HuH-7.5 (cell line): ENCODE measurements at places on chromosomes 2 and 18.

DNA sequence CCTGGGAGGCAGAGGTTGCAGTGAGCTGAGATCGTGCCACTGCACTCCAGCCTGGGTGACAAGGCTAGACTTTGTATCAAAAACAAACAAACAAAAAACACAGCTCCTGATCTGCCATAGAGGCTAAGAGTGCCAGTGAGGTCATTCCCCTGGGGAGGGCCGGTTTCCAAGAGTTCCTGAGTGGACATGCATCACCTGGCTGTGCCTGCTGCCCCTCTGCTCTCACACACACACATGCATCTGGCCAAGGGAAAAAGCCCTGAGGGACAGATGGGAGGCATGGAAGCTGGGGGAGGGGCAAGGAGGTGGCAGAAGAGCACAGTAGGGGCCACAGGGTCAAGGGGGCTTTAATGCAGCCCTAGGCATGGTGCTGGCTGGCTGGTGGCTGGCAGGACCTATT lies 60.4 kb downstream of the ZBTB7C start:
- DNase-seq: no peak

GRCh38 chr2:134206573-134206972 lies 47.3 kb upstream of the MGAT5 start:
- no peak for DNase-seq

DNA sequence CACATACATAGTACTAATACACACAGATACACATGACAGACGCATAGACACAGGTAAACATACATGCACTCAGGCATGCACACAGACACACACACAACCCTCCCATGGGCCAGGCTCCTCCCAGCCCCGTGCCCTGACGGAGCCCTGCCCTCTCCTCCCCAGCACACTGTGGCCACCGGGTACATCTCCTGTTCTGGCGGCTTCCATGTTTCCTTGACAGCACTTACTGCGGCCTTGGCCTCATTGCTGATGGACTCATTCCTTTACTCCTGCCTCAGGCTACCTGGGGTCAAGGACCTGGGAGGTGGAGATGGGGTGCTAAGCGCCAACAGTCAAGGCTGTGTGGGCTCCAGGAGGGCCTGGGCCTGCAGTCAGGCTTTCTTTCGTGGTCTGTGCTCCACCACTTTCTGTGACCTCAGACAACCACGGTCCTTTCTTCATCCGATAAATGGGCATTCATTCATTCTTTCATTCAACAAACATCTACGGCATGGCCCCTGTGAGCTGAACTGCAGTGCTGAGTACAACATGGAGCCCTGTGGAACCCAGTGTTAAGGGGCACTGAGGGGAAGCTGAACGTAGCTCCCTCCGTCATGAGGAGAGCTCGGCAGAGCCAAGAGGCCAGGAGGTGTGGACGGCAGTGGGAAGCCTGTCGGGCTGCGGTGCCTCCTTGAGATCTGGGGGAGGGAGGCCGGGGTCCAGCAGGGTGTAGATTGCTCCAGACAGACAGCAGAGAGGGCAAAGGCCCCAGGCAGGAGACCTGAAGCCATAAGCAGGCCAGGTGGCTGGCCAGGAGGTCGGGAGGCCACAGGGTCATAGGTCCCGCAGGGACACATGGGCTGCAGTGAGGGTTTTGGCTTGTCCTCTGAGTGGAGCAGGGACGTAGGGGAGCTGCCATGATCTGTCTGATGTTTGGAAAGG lies 190.4 kb upstream of the HDAC4 start:
- no peak for DNase-seq

DNA sequence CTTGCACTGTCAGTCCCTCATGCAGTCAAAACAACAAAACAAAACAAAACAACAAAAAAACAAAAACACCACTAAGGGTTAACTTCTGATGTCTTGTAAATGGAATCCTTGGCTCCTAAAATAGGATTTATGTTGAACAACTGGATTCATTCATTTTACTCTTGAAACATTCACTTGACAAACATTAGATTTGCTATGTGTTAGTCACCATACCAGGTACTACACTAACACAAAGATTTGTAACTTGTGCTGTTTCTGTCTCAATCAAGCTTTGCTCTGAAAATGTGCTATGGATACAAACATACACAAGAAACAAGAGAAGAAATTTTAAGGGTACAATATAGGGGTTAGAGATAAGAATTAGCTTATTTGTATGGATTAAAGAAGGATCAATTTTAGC lies 812.8 kb downstream of the LRP1B start:
- no peak for DNase-seq

- no peak for DNase-seq
Observed at GRCh38 chr2:70456585-70457495, 96.8 kb downstream of the TGFA start.

- no peak for DNase-seq
Observed at GRCh38 chr2:101980368-101980767, 11.4 kb upstream of the IL1R2 start.

GRCh38 chr2:202429164-202429980 lies 53.2 kb downstream of the BMPR2 start:
- no peak for DNase-seq

DNA sequence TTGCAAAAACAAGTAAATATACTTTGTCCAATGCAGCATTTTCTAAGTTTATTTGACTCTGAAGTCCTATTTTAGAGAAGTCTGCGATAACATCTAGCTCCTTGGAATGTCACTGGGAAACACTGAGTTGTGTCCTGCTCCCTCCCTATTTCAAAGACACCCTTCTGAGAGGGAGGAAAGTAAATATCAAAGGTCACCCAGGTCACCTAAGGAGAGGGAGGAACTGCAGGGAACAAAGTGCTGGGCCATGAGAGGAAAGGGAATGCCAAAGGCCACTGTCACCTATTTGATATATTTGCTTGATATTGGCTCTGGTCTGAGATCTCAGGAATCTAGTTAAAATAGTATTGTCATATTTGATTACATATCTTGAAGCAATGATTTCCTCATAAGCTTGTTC lies 201.3 kb downstream of the GCA start:
- no peak for DNase-seq

DNA sequence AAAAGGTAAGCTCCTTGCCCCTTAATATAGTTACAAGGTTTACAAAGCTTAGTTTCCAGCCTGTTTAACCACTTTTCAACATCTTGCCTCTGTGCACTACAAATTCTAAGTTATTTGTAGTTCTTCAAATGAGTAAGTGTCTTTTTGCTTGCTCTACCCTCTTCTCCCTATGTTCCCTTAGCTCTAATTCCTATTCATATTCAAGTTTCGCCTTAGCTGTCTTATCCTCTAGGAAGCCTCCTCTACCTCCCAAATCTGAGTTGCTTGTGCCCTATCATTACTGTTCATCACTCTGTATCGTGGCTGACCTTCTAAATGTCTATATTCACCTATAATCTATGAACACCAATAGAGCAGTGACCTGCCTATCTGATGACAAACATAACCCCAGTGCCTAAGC lies 25.3 kb downstream of the NRXN1 start:
- no peak for DNase-seq

GRCh38 chr2:88097891-88098557 lies 29.8 kb downstream of the FABP1 start:
- DNase-seq: no peak

DNA sequence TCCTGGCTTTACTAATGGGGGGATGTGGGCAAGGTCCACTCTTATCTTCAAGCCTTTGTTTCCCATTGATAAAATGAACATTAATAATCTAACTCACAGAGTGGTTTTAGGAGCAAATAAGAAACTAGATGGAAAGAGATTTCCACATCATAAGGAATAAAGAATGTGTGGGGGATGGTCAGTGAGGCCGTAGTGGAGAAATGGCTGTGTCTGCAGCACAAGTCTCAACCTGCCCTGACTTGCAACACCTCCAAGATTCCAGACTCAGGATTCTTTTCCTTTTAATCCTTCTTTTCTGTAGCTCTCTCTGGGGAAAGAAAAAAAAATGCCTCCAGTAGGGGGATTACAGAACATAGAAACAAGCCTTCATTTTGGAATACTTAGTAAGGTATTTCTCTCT lies 124.2 kb upstream of the MEX3C start:
- DNase-seq: no peak

DNA sequence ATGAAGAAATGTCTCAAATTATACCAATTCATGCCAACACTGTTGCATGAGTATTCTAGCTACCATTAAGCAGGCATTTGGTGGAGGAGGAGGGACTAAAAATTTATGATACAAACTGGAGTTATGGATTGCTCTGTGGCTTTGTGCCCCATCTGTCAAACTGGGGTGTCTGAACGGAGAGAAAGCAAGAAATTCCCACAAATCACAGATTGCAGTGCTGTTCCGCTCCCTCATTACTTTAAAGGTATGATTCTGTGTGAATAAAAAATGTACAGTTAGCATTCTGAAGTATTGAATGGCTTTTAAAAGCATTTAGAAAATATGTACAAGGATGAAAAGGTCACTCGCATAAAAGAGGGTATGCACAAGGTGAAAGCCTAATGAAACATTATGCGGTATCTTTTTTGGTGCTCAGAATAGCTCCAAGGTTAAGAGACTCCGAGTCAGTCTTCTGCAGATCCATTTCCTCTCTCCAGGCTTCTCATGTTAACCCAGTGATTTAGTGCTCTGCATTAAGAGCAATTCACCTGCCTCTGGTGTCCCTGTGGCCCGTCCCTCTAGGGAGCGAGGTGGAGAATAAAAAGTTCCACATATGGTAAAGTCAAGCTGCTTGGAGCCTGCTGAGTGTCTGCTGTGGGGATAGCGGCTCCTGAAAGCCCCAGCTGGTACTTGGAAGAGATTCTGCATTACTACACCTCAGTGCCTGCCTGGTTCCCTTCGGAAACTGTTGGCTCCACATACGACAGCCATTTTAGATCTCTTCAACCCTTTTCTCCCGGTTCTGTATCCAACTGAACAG lies 184.2 kb downstream of the ZNF521 start:
- DNase-seq: no peak

DNA sequence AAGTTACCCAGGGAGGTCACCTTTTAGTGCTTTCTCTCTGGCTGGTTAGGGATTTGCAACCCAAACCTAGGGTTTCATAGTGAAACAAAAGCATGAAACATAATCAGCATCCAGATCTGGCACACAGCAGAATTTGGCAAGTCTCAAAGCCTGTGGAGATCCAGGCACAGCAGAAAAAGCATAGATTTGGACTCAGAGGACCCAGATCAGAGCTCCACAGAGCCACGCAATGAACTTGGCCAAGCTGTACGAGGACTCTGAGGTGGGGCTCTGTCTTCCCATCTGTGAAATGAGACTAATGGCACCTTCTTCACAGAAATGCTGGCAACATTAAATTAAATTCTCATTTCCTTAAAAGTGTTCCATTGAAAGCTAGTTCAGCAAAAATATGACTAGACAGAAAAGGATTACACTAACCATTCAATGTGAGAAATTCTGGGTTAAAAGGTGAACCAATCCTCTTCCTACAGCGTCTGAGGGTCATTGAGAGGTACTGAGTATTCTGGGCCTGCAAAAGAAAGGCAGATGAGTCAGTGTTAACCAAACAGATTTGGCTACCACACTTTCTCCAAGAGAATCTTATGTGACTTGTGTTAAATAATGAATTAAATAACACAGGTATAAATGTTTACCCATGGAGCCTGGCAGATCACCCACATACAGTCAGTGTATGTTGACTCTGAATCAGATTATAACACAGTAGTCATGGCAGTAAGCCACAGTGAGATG lies 266.3 kb downstream of the MREG start:
- DNase-seq: no peak
